ENCODE measurements at places on chromosomes 7 and 10.

- no peak for DNase-seq
These were observed 19.6 kb downstream of the RGS10 start for GRCh38 chr10:119522747-119523426.

DNA sequence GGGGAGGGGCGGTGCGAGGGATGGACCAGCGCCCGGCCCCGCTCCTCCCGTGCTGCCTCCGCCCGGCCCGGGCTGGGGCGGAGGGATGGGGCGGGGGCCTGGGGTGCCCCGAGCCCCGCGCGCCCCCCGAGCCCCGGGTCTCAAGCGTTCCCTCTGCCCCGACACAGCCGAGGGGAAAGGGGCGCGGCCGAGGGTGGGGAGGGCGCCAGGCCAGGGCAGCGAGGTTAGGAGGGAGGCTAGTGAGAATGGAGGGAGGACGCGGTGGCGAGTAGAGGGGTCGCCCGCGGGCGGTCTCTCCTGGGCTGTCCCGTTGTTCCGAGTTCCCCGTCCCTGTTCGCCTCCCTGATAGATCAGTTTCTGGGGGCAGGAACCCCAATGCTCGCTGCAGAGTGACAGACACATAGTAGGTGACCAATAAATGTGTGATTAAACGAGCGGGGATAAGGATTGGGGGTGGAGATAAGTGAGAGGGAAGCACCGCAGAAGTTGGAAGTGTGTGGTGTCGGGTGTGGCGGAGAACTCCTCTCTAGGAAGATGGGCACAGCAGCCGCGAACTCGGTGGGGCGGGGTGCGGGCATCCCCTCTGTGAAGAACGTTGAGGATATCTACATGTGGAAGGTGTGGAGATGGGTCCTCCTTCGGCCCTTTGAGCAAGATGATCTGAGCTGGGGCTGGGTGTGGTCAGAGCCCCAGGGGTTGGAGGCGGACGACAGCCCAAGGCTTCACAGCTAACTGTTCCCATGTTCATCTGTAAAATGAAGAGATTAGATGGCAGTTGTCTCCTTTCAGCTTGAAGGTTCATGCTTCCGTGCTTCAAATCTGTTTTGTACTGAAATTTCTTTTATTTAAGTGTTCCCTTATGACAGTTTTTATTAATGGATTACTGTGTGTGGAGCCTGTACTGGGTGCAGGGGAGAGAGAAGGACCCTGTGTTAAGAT is 580 bp downstream of the ZNF775 start:
- no peak for DNase-seq

GRCh38 chr7:74475243-74475986 is 21.7 kb downstream of the GTF2IRD1 start:
- no peak for DNase-seq

- no peak for DNase-seq
These were observed 27.3 kb upstream of the MRC1 start for GRCh38 chr10:17781856-17782255.

GRCh38 chr10:62655337-62655994 is 149.1 kb upstream of the ADO start:
- no peak for DNase-seq

GRCh38 chr7:4135301-4135700 is 546.8 kb upstream of the FOXK1 start:
- DNase-seq, result no peak

DNA sequence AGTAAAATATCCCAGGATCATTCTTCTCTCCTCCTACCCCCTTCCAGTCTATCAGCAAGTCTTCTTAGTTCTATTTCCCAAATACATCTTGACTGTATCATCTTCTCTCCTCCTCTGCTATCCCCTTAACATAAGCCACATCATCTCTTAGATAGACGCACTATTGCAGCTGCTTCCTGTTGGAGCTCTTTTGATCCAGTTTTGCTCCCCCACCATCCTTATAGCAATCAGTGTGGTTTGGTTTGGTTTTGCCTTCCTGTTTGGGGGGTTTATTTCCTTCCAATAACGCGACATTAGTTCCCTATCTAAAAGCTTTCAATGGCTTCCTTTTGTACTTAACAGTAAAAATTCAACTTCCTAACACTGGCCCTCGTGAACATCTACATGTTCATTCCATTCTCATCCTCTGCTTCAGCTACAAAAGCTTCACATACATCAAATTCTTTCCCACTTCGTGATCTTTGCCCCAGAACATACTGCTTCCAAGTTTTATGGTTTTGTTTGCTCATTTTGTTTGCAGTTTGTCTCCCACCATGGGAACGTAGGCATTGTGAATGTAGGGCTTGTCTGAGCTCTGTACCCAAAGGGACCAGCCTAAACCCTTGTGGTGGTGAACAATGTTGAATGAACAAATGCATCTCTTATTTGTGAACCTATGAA is 33.7 kb upstream of the PLXDC2 start:
- no peak for DNase-seq

DNA sequence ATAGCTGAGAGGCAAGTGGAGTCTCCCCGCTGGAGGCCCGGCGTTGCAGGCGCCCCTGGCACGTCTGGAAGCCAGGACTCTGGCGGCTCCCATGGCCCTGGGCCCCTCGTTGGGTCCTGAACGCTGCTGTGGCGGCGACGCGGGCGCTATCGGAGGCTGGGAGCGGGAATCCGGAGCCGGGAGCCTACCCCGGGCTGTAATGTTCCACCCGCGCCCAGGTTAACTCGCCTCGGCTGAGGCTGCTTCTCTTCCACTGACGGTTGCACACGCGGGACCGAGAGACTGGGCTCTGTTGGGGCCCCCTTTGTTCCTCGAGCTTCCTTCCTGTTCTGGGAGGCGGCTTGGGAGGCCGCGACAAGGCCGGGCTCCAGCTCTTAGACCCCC is 1.3 kb upstream of the HOXA5 start:
- DNase-seq, result no peak

DNA sequence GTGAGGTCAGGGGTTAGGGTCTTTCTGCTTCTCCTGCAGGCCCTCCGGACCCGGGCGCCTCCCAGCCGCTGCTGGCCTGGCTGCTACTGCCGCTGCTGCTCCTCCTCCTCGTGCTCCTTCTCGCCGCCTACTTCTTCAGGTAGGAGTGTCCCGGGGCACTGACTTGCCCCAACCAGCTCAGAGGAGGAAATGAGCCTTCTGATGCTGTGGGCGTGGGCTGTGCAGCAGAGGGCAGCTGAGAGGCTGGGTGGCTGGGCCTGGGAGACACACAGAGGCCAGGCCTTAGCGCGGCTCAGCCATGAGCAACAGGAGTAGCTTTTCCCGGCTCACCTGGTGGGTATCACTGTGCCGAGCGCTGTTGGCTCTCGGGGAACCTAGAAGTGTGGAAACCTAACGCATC is 78.9 kb downstream of the MKI67 start:
- no peak for DNase-seq

GRCh38 chr10:52048051-52048450 is 266.0 kb upstream of the DKK1 start:
- DNase-seq, result no peak
